Left forelimb (tissue), 1 donor: ENCODE measurements at places on chromosomes 12 and 14.

GRCh38 chr14:96225745-96226151, 21.1 kb downstream of the BDKRB2 start:
- no peak for DNase-seq

GRCh38 chr14:20781803-20782202, 735 bp downstream of the RNASE6 start:
- DNase-seq = no peak

DNA sequence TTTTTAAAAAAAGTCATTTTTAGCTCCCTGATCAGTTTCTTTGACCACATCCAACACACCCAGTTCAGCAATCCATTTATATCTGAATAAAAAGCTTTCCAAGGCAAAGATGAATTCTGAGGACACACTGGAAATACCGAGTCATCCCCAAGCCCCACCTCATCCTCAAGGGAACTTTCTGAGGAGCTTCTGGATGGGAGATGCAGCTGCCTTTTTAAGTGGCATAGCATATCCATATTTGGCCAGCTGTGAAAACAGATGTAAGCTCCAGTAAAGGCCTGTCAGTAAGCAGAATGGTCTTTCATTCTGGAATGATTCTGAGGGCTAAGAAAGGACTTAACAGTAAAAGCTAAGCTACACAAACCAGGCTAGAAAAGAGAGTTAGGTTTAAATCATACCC, 18.4 kb downstream of the ZFYVE1 start:
- no peak for DNase-seq

DNA sequence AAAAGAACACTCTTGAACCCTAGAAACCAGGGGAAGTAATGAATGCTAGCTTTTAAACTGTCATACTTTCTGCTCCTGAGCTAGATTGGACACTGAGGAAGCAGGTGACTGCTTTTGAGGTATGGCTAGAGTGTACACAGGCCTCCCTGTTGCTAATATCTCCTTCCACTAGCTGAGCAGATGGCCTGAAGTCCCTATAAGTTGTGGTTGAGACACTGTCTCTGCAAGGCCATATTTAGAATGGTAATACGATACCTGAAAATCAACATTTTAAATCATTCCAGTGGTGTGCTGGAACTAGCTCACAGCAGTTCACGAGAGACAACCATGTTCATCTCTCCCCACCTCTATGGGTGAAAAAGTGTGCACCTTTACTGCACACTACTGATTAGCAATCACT, 46.4 kb upstream of the BMP4 start:
- no peak for DNase-seq

DNA sequence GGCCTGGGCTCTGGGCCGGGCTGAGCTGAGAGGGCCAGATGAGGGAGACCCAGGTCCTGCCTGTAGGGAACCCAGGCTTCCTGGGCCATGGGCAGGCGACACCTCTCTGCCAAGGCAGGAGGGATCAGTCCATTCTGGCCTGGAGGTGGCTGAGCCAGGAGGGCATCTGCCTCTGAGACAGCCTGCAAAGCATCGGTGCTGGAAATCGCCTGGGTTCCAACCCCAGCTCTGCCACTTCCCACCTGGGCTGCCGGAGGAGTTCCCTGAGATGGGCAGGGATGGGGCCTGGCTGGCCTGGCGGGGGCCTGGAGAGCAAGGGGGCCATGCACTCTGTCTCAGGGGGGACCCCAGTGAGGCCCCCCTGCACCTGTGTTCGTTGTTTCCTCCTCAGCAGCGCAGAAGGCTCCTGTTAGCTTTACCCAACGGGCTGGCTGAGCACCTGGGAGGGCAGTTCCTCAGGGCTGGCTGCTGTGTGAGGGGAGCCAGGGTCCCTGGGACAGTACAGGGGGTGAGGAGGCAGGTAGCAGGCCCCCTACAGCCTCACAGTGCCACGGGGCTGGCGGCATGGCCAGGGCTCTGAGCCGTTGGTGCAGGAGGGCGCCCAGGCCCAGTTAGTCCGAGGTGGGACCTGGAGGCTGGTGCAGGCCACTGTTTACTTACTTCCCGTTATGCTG, 50.5 kb downstream of the KIF26A start:
- no peak for DNase-seq

DNA sequence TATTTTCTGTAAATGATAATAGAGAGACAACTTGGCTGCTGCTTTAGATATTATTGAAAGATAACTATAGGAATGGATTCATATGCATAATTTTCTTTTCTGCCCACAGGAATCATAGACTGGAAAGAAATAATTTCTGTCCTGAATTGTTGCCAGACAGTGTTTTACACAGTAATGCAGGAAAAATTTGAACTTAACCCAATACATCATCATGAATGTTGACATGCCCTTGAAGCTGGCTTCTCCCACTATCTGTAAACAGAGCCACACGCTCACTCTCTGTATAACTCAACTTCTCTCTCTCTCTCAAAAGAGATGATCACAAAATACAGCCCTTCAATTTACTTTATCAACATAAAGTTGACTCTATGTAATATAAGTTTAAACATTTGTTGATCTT, 56.6 kb downstream of the PAX9 start:
- no peak for DNase-seq

DNA sequence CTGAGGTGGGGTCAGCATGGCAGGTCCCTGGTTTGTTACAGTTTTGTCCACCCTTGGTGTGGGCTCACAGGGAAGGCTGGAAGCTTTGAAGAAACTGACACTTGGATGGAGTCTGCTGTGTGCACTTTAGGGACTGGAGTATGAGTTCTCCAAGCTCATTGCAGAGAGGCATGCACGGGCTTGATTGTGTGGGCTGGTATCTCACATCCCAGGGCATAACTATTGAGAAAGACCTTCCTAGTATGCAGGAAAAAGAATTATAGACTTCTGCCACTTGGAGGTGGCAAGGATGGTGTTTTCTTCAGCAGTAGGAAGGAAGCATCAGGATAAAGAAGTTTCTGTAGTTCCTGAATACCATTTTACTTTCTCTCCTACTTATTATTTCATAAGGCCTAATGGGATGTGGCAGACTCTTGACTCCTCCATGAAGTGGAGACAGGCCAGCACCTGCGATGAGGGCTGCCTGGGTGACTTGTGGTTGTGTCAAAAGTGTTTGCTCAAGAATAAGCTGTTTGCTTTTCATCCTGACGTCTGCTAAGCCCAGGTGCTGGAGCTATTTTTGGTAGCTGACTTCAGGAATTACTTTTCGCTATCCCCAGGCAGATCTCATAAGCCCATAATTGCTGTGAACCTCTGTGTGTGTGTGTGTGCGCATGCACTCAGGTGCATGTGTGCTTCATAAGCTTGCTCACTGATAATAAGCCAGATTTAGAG, 125.8 kb downstream of the KTN1 start:
- DNase-seq = no peak

DNA sequence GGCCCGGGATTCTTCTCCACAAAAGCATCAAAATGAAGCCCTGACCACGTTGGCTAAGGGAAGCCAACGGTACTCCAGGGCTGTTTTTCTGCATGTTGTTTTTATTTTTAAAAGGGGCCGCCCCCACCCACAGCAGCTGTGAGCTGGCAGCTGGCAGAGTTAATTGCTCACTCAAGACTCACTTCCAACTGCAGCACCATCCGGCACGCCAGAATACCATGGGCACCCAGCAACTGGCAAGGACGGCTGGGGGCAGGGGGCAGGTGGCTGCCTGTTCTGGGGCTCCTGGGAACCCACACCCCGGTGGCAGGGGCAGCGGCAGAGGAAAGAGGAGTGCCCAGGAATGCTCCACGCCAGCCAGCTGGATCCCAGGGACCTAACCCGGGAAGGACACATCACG, 44.3 kb downstream of the NCOR2 start:
- DNase-seq = no peak

DNA sequence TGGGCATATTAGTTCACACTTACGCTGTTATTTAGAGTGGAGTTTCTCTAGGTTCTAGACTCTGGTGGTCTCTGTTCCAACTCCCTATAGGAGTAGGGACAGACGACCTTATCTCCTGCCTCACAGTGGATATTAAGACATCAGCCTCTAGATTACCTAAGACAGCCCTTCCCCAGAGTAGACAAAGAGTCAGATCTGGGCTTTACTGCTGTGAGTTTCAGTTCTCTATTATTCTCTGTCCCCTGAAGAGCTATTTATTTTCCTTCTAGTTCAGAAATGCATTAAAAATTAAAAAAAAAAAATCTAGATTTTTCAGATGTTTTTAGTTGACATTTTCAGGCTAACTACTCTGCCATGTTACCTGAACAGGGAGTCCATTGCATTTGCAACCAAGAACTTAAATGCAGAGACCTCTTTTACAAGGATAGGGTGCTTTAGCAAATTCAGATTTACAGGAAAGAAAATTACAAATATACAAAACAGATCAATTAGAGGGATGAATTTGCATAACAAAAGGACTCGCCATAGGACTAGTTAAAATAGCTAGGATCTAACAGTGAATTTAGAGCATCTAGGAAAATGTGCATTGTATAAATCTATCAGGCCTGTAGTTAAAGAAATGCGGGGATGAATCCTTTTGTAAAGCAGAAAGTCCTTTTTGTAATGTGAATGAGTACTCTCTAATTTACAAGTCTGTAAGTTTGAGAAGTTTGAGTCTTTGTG, 381.4 kb downstream of the APAF1 start:
- no peak for DNase-seq

- no peak for DNase-seq
These were observed 14.3 kb upstream of the KRT5 start for GRCh38 chr12:52534482-52534881.

- DNase-seq = peak; percentile 85
These were observed 39.1 kb upstream of the INF2 start for GRCh38 chr14:104650057-104650980.

DNA sequence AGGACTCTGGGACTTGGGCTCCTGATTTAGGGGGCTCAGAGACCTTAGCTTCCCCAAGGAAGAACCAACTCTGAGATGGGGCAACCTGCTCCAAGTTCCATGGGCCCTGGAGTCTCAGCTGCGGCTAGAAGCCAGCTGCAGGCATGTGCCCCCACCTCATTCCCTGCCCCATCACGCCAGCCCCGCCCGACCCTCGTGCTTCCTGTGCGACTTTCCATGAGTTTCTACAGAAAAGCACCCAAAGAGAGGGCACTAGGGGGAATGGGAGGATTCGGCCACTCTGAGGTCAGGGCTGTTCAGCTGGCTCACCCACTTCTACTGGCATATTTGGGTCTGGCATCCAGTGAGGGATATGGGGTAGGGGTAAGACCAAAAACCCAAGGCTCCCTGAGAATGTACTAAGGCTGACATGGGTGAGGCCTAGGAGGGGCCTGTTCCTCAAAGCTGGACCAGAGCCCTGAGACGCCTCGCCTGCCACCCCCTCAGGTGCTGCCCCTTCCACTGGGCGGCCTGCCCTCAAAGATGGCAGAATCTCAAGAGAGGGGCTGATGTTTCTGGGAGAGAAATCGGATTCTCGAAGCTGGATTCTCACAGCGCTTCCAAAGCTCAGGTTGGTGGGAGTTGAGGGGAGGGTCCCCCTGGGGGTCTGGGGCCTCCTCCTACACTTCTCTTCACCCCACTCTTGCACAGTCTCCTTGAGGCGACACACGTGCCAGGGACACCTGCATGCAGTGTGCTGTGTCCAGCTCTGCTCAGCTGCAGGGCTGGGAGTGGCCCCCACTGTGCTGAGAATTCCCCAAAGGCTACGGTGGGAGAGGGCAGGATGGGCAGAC, 22.1 kb downstream of the FAIM2 start:
- no peak for DNase-seq

DNA sequence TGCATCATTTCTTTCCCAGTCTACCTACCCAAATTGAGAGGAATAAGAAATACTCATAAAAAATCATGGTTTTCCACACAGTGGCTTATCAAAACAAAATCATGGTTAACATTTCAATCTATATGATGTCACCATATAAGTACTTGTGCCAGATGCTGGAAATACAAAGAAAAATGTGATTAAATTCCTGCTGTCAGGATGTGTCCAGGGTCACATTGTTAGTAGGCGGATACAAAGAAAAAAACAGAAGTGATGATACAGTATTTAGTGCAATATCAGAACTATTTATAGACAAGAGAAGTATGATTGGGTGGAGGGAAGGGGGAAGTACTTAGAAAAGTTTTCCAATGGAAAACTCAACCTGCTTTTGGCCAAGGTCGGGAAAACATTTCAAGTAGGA, 47.0 kb upstream of the OR6J1 start:
- no peak for DNase-seq

- DNase-seq = no peak
These were observed 64.5 kb downstream of the AACS start for GRCh38 chr12:125129591-125130255.

- DNase-seq = no peak
These were observed 150.1 kb downstream of the NTF3 start for GRCh38 chr12:5582018-5582417.
